ENCODE measurements at places on chromosomes 1 and 21.

GRCh38 chr1:14297356-14297755 is 301.1 kb upstream of the KAZN start:
- no peak for DNase-seq

DNA sequence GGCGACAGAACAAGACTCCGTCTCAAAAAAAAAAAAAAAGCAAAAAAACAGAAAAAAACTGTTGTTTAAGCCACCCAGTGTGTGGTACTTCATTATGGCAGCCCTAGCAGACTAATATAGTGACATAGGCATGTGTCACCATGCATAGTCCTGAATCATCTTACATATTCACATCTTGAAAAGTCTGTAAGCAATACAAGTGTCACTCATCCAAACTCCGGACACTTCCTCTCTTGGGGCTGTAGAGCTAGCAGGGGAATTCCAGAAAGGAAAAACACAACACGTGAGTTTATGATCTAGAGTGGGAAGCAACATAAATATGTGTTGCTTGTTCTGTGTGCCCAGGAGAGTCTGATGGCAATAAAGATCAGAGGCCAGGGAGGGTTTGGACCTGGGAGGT is 81.6 kb upstream of the KCNE2 start:
- no peak for DNase-seq

GRCh38 chr1:230747127-230747730 is at the start of gene CAPN9:
Gene CAPN9 (plus strand): TSS chr1:230747388. CDS start chr1:230747497, 109 bp downstream.
- DNase-seq: no peak

DNA sequence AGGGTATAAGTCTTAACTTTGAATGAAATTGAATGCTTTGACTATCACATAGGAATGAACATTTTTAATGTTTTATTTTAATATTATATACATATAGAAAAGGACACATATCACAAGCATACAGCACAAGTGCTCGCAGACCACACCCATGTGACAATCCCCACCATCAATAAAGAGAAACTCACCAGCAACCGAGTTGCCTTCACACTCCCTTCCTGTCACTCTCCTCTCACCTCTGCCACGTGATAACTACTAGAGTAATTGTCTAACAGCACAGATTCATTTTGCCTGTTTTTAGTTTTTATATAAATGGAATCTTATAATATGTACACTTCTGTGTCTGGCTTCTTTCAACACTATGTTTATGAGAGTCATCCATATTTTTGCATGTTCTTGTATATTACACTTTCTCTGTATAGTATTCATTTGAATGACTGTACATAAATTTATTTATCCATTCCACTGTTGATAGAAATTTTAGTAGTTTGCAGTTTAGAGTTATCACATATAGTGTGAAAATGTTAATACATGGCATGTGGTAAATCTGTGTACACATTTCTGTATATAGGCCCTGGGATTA is 304.9 kb upstream of the DUSP10 start:
- DNase-seq: no peak

DNA sequence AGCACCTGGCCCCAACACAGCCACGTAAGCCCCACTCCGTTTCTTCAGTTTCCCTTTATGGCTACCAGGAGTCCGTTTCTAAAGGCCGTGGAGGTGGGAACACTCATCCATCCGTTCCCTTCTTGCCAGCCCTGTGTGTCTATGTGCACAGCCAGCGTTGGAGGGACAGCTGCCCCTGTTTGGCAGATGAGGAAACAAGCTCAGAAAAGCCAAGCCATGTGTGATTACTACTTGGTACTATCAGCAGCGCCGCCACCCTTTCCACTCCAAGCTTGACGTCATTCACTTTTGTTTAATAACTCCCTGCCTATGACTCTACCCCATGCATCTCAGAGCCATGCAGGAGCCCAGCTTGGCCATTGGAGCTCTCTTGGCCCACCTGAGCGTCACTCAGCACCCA is 3.5 kb downstream of the LRP8 start:
- no peak for DNase-seq

GRCh38 chr1:170221031-170221430 is 75.3 kb downstream of the NTMT2 start:
- peak; percentile 54 for DNase-seq

DNA sequence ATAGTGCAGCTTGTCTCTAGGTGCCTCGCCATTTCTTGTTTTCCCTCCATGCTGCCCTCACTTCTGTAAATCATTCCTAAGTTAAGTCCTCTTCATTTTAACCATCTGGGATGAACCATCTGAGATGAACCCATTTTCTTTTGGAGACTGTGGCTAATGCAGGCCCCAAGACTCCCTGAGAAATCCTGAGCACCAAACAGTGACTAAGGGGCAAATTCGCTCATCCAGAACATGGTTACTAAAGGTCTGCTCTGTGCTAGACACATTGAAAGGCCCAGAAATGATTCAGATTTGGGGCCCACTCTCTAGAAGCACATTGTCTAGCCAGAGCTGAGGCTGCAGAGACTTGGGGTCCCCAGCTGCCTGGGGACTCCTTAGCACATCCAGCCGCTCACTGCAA is 151.9 kb upstream of the CTTNBP2NL start:
- DNase-seq: no peak

DNA sequence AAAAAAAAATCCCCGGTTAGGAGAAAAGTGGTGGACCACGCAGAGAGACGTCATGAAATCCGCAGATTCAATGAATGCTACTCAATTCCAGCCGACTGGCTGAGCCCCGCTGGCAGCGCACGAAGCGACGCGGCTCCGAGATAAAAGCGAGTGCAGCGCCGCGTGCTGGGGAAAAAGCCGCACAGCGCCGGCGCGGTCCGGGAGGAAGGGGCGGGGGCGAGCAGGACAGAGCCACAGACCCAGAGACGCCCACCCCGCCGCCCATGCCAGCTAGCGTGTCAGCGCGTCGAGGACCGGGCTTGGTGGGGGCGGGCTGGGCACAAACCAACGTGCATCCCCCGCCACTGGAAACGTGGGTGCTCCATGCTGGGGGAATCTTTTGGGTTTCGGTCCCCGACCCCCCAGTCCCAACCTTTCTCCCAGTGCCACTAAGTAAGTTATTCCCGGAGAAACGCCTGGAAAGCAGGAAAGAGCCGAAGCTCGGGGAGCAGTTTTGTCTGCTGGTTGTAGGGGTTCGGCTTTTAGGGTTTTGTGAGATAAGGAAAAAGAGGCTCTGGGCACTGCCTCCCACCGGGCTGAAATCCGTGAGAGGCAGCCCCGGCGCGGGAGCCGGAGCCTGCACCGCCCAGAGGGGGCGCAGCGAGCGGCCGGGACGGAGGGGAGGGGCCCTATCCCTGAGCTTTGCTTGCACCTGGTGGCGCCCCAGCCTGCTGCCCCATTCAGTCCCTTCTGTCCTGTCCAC is at the start of gene KCNJ6:
Gene KCNJ6, minus strand, starts transcription at position 148 of the 742 bp plus-strand sequence. CDS start 75,775 bp downstream, outside the sequence.
- peak; percentile 14 for DNase-seq

- no peak for DNase-seq
These were observed 24.2 kb upstream of the DYNLT5 start for GRCh38 chr1:66728021-66728420.

GRCh38 chr1:107682467-107682866 is 282.5 kb downstream of the VAV3 start:
- DNase-seq: peak; percentile 35

GRCh38 chr1:159830722-159831121 is 4.0 kb downstream of the SLAMF8 start:
- DNase-seq: no peak

DNA sequence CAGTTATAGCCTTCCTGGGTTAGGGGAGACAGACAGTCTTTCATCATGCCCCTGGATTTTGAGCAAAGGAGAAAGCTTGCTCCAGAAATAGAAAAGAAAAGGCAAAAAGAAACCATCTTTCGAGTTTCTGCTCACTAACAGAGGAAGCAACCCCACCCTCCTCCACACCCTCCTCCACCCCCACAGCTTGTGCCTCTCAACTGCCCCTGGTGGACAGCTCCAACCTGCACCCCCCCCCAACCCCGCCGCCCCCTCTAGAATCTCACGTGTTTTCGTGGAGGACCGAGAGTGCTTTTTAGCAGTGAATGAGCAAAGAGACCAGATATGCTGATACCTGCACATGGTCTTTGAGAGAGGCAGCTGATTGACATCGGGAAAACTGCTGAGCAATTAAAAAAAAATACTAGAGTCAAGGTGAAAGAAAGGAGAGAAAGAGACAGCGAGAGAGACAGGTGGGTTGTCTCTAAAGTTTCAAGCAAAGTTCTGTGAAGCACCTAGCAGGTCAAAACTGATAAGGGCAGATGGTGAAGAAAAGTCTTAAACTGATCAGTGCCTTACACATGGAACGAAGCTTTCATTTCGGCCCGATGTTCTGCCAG is 358.3 kb downstream of the KIF26B start:
- no peak for DNase-seq

DNA sequence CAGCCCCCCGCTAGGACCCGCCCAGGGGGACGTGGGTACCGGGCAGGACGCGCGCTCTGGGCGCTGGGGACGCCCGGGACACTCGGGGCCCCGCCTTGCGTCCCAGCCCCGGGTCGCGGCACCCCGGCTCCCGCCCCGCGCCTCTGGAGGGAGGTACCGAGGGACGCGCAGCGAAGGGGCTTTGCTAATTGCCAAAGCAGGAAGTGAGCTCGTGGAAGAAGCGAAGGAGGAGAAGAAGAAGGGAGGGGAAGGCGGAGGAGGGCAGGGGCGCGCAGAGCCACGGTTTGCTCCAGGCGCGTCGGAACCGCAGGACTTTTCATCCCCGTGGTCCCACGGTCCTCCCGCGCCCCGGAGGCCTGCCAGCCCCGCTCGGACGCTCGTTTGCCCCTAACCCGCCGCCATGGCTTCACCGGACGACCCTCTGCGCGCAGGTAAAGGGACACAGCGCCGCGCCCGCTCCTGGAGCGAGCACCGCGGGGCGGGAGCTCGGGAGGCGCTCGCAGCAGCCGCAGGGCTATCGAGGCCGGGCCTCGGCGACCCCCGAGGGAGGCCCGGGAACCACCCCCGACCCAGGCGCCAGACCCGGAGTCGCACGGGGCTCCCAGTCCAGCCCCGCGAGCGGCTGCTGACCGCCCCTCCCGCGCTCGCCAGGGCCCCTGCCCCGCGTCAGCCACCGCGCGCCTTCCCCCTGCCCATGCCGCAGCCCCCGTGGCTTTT is 1.3 kb downstream of the EDARADD start:
- DNase-seq: no peak

DNA sequence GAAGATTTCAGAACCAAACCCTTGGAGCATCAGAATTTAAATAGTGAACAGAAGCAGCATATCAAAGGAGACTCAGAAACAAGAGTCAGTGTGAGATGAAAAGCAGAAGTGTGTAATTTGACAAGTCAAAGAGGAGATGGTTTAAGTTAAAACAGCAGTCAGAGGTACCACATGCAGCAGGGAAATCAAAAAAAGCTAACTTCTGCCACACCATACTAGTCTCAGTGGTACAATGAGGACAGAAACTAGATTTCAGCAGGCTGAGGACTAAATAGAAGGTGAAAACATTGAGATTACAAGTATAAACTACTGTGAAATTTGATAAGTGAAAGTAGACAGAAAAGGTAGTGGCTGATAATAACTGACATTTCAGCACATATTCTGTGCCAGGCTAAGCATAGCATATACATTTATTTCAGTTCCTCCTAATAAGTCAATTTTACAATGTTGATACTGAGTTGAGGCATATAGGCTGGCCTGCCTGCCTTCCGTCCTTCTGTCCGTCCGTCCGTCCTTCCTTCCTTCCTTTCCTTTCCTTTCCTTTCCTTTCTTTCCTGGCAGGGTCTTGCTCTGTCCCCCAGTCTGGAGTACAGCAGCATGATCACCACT is 12.6 kb downstream of the SUCO start:
- no peak for DNase-seq

DNA sequence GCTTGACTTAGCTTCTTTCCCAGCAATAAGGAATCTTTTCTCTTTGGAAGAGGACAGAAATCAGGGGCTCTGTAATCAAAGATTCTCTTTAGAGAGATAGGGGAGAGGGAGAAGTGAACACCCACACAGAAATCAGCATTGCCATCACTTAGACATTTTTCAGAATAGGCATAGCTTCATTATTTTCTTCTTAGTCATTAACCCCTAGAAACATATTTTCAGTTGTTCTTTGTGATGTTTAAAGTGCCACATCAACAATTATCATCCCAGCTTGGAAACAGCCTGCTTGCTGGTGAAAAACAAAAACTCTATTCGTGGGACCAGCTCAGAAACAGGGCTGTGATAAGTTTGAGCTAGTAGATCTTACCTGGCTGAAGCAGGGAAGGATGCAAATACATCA is 88.3 kb upstream of the SLC44A3 start:
- DNase-seq: no peak

DNA sequence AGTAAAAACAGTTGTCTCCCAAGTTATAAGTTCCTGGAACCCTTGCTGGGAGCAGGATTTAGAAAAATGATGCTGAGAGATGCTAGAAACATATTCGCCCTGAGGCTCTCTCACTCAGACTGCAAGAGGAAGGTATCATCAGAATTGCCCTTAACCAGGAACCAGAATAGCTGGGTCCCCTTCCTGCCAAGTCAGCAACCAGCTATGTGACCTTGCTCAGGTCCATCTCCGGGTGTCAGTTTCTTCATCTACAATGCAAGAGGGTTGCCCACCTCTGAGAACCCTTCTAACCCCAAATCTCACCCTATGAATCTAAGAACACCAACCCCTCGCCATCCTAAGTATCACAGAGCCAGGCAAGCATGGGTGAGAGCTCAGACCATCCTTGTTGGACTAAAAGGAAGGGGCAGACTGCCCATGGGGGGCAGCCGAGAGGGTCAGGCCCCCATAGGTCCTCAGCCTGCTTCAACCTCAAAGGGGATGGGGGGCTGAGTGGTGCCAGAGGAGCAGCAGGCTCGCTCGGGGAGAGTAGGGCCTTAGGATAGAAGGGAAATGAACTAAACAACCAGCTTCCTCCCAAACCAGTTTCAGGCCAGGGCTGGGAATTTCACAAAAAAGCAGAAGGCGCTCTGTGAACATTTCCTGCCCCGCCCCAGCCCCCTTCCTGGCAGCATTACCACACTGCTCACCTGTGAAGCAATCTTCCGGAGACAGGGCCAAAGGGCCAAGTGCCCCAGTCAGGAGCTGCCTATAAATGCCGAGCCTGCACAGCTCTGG is 390 bp upstream of the S100A9 start:
- DNase-seq: no peak

GRCh38 chr1:5688081-5689077 is 303.8 kb downstream of the NPHP4 start:
- DNase-seq: no peak
